ENCODE measurements at places on chromosomes 6 and 20. TPM values are rescaled to one million over a fixed set of nuclear protein-coding genes. Genes with fewer than 3 reads are reported as not detected.

DNA sequence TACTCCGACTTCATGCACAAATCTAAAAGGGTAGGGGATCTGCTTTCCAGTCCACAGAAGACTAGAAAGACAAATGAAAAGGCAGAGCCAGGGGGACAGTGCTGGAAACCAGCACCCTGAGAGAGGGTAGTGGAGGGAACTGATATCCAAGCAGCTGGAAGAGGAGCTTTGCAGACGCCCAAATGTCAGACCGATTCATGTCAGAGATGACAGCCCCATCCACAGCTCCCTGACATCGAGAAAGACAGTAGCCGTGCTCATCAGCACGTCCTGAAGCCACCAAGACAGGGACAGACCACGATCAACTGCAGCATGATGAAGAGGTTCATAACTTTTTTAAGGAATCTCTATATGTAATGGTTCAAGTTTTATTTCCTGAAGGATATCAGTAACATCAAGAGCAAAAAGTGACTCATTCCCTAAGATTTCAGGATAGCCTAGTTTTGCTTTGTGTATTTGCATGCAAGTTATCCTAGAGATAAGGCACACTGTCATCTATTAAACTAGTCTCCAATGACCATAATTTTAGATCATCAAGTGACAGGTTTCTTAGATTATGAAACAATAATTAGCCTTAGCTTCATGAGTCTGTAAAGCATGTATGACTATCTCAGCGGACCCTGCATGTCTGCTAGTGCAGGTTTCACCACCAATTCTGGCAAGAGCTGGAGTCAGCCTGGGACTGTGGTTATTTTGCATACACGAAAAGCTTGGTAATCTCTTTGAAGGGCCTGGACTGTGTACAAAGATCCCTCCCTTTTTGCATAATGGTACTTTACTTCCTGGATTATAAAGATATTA lies 43.0 kb downstream of the PRDM1 start:
- ATAC-seq: no peak

DNA sequence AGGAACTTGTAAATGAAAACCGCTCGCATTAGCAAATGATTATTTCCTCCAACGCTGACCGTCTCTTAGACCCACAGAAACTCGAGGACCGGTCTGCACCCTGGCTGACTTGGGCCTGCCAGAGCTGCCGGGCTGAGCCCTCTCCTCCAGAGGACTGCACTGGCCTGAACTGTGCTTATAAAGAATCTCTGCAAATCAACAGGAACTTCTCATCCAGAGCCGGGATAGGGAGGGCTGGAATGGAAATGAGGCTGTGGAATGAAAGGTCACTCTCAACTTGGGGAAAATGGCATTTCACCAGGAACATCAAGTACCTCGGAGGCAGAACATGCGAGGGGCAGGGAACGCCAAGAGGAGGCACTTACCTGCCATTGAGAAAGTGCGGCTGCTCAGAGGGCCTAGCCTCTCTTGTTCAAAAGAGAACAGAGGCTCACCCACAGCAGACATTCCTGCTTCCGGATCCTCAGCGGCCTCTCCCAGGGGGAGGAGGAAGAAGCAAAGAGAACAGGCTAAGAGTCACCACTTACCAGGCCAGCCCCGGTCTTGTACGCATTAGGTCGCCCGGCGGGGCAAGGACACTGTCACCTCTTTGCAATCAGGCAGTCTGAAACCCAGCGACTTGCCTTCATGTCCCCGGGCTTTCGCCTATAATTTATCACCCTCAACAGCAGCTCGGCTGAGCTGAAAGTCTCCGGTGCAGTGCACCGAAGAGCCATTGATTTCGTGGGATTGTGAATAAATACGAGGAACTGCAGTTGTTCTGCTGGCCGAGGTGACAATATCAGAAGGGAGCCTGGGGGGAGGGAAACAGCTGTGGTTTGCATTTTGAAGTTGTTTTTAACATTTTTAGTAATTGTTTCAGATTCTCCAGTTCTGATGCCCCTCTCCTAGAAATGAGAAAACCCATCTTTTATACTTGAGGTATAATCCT lies 37.6 kb downstream of the ZMYND8 start:
- ATAC-seq: peak; percentile 78

DNA sequence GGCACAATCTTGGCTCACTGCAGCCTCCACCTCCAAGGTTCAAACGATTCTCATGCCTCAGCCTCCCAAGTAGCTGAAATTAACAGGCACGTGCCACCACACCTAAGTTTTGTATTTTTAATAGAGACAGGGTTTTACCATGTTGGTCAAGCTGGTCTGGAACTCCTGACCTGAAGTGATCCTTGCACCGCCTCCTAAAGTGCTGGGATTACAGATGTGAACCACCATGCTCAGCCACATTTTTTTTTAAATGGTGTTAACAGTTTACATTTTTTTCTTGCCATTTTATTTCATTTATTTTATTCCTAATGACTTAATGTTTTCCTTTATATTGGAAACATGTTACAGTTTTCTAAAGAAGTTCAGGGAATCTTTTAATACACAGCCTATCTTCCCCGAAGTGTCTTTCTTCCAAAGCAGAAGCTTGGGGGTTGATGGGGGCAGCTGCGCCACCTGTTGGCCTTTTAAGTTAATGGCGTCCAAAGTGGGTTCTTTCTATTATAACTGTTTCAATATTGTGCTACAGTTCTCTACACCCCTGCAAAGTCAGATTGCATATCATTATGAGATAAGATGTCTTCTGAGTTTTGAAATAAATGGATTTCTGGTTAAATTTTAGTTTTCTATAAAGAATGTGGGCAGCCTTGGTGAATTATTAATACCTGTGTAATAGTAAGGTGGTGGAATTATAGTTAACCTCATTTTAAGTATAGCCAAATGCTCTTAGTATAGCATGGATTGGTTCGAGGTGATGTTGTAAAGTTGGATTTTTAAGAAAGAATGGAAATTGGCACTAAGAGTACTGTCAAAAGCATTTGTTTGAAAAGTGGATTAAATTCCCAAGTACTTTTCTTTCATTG lies 42.0 kb upstream of the PLCG1 start:
- ATAC-seq: peak; percentile 56

GRCh38 chr20:15076785-15077184 lies 739.4 kb upstream of the FLRT3 start:
- no peak for ATAC-seq

- no peak for ATAC-seq
These were observed 43.7 kb upstream of the VSX1 start for GRCh38 chr20:25125636-25126035.

DNA sequence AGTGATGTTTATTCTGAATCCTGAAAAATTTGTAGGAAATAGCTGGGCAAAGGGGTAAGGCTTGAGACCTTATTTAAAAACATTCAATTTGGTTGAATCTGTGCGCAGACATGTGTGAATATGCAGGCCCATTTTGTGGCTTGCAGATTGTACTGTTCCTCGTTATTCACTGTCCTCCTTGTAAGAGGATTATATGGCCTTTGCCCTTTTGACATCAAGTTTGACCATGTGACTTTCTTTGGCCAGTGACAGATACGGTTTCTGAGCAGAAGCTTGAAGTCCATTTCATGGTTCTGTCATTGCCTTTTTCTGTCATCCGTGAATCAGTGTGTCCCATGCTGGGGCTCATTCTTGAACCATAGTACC lies 13.4 kb downstream of the AFDN start:
- ATAC-seq: no peak

GRCh38 chr6:157758516-157759023 lies 64.5 kb upstream of the SNX9 start:
- ATAC-seq: no peak

DNA sequence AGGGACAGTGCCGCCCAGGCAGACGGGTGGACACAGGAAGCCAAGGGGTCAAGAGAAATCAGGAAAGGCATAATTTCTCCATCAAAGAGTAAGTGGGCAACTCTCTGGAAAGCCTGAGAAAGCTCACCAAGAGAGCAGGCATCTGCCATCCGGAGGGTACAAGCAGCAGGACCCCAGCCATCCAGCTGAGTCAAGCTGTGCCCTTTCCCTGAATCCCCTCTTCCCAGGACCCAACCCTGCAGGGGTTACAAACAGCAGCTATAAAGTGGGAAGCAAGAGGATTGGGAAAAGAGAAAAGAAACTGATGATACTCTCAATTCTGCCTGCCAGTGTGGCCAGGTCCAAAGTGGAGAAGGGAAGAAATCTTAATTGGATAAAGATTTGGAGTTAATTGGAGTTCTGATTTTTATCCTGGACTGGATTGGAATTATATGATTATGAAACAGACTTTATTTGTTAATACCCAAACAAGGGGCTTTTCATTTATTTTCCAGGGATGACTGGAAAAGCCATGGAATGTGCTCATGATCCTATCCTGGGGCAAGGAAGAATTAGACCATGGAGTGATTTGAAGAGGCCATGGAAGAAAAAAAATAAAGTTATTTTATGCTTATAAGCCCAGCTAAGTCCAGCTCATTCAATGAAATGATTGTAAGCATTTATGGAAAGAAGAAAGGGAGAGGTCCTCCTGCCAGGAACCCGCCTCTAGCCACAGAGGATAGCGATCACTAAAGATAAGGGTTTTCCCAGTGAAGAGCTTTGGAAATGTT lies 34.9 kb downstream of the NHLRC1 start:
- ATAC-seq: no peak

GRCh38 chr6:27901801-27902200 lies 10.4 kb downstream of the OR2B2 start:
- ATAC-seq: no peak

GRCh38 chr6:16657768-16658167 lies 103.5 kb downstream of the ATXN1 start:
- ATAC-seq: no peak

GRCh38 chr20:56428410-56428809 lies 16.4 kb downstream of the CASS4 start:
- no peak for ATAC-seq

- ATAC-seq: peak; percentile 74
These were observed 977 bp downstream of the TNXB start for GRCh38 chr6:32108094-32108627.

- ATAC-seq: no peak
These were observed 680.2 kb upstream of the AGPAT4 start for GRCh38 chr6:161954077-161954476.

GRCh38 chr6:121112356-121112755 lies 221.9 kb downstream of the TBC1D32 start:
- no peak for ATAC-seq

DNA sequence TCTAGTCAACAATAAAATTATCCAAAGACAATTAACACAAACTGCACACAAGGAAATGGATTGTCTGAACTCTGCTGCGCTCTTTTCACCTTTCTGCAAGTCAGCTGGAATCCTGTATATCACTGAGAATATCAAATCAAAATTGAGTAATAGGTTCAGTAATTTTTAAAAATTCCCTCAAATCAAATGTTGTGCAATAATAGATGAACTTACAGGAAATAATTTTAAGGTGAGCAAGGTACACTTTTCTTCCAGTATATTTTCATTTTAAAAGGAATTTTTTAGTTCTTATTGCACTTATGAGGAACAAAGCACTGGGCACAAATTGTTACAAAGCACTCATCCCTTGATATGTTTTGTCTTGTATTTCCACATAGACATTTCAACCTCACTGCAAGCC lies 1.2 kb downstream of the SAYSD1 start:
- no peak for ATAC-seq

DNA sequence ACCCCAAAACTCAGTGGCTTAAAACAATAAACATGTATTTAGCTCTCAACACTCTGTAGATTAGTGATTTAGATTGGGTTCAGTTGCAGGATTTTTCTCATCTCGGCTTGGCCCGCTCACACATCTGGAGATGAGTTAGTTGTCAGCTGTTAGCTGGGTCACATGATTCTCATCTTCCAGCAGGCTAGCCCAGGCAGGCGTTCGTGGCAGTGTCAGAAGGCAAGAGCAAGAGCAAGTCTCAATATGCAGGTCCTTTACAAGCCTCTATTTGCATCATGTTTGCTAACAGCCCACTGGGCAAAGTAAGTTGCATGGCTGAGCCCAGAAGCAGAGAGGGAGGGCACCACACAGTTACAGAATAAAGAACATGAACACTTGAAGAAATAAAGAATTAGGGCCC lies 83.6 kb upstream of the MYLIP start:
- ATAC-seq: no peak

DNA sequence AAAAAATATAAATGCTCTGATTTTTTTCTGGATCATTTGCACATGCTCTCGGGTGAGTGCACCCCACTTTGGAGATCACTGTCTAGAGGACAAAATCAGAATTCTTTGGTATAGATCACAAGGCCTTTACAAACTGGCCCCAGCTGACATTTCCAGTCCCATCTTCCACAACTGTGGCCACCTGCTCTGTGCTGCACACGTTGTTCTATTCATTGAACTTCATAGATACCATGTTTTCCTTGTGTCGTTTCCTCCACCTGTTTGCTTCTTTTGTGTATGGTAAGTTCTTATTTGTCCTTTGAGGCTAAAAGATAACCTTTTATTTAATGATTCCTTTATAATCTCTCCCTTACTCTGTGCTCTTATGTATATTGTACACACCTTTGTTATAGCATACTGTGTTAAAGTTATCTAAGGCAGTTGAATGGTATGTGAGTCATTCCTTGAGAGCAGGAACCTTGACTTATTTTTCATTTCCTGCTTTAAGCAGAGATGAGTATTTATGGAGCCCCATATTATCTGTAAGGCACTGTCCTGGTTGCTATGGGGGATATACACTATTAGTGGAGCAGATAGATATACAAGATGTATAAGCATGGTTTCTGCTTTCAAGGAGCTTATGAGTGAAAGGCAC lies 12.0 kb upstream of the SLC17A5 start:
- ATAC-seq: no peak

- no peak for ATAC-seq
These were observed 40.1 kb downstream of the DEFB114 start for GRCh38 chr6:49923826-49924225.

Gene INSM1
- not detected for total RNA-seq

Gene ADGB
- total RNA-seq: not detected

Gene RAET1L
- total RNA-seq: 0.23 TPM

Gene FNDC1
- total RNA-seq: 0.54 TPM

Gene ID1
- 461 TPM for total RNA-seq

Gene MYCT1
- 15.2 TPM for total RNA-seq

Gene SIRPA
- 24.0 TPM for total RNA-seq

Gene PCK1
- total RNA-seq: 3.2 TPM

Gene FRMD1
- total RNA-seq: not detected

Gene SIGLEC1
- 11.1 TPM for total RNA-seq

Gene SLC22A2
- not detected for total RNA-seq

Gene OPN5
- total RNA-seq: not detected

Gene PRKN
- total RNA-seq: 58.6 TPM

Gene IMPG1
- 0.42 TPM for total RNA-seq

Gene DNAH8
- not detected for total RNA-seq

Gene CST4
- not detected for total RNA-seq
